Eye (tissue), 1 donor: ENCODE measurements at places on chromosomes 2 and 18.

DNA sequence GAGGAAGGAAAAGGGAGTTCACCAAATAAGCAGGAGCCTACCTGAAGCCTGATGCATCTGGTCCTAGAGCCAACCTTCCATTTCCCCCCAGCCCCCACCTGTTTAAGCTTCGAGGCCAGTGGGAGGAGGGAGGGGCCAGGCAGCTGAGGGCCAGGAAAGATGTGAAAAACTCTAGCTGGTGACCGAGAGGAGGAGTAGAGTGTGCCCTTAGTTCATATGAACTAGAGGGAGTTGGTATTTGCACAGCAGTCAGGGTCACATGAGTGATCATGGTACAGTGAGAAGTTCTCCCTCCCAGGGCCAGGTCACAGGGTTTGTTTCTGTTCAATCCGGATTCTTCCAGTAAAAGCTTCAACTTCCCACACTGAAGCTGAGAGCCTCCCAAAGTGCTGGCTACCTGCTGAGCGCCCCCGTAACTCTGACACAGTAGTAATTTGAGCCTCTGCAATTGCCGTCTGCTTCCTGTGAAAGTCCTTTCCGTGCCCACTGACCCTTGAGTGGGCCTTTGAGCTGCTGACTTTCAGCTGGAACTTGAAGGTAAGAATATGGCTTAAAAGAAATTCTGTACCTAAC is at the start of gene SULT1C2:
Gene SULT1C2 (plus strand): TSS at position 362 of the 573 bp plus-strand sequence. CDS start 4,773 bp downstream, outside the sequence.
- peak; percentile 54 for DNase-seq

DNA sequence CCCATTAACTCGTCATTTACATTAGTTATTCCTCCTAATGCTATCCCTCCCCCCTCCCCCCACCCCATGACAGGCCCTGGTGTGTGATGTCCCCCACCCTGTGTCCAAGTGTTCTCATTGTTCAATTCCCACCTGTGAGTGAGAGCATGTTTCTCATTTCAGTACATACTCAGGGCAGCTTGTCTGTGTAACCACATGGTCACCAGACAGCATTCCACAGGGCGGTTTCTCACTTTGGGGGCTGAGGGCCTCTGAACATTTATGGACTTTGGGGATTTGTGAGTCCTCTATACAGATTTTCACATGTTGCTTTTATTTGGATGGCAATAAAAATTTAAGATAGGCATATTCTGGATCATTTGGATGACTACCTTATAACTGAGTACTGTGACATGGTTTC is 84.0 kb downstream of the LYPD6B start:
- peak; percentile 31 for DNase-seq

GRCh38 chr2:127080938-127081755 is 25.8 kb downstream of the BIN1 start:
- DNase-seq: peak; percentile 32

DNA sequence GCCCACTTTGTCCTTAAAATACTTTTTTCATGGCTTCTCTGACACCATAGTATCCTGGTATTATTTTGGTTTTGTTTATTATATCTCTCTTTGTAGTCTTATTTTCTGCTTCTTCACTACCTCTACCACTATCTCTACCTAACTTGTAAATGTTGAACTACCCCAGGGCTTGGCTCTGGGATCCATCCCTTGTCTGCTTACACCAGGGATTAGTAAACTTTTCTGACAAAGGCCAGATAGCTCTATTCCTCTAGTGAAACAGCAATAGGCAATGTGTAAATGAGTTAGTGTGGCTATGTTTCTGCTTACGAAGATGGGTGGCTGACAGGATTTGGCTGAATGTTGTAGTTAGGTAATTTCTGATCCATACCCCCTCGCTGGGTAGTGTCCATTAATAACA is 76.8 kb downstream of the ZNF407 start:
- DNase-seq: no peak

GRCh38 chr2:197200051-197200761 is 110.4 kb downstream of the ANKRD44 start:
- no peak for DNase-seq

DNA sequence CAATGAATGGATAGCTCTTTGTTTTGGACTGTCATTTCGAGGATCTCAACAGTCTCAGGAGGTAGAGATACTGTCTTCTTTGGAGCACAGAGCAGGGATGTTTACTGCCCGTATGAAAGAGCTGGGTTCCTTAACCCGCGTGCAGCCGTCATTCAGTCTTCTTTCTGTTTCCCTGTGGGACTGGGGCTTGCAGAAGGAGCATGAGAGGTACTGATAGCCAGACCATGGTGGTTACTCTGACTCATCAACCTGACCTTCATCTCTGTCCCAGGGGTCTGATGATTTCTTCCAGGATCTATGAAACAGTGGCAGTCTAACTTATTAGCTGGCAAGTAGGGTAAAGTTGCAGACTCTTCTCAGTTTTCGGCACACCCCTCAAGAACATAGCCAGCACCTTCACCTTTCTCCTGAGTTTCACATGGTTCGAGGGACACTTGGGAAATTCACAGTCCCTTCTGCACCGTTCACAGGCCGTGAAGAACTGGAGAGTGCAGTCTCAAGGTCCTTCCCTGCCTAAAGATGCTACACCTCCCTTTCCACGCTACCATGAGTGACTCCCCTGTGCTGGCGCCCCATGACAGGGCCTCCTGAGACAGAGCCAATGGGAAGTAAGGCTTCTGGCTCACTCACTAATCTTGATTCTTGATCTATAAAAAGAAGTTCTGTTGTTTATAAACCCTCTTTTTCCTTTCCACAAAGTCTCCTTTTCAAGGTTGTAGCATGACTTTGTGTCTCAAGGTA is 226.2 kb downstream of the MC4R start:
- no peak for DNase-seq

GRCh38 chr2:218063896-218064295 is 5.2 kb upstream of the RUFY4 start:
- no peak for DNase-seq

DNA sequence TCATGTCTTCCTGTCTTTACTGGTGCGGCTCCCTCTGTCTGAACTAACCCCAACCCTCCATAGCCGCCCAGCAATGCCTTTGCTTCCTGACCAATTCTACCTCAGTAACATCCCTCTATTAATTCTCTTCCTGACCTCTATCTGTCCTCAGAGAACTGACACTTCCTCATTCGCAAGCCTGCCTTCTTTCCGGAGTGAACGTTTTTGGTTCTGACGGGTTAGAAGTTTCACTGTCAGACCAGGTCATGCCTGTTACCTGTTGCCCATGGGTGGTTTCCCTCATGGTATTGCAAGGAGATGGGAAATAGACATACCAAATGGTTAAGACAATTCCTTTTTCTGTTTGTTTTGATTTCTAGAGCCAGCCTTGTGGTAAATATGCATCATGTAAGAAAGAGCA is 453.4 kb upstream of the SLC14A2 start:
- no peak for DNase-seq

- no peak for DNase-seq
Observed at GRCh38 chr18:27899893-27900292, 277.0 kb downstream of the CDH2 start.

GRCh38 chr2:176650104-176650837 is 381.0 kb downstream of the MTX2 start:
- DNase-seq: no peak

DNA sequence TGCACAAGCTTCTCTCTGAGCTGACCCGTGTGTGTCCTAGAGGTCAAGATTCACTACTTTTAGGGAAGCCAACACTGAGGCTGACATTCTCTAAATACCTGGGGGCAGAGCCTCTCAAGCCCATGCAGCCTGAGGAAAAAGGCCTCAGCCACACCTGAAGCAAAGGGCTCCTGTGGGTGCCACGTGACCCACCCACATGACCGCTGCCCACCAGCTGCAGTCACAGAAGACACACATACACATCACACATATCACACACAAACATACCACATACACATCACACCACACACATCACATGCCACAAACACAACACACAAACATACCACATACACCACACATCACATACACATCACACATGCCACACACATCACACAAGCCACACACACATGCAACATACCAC is 14.6 kb downstream of the TMEM177 start:
- DNase-seq: no peak

GRCh38 chr2:238095143-238095542 is 5.0 kb upstream of the ESPNL start:
- DNase-seq: no peak

- DNase-seq: no peak
Observed at GRCh38 chr2:1634681-1635341, 109.5 kb downstream of the PXDN start.
